Stimulated activated CD8-positive, alpha-beta memory T cell treated with anti-CD3 and anti-CD28 coated beads, Interleukin-2, amount 100 ng/mL, for 48 hours (primary cell): ENCODE measurements at places on chromosomes 7 and 10.
A peak's percentile ranks its signal among the peaks of the same experiment; 100 is the strongest.

DNA sequence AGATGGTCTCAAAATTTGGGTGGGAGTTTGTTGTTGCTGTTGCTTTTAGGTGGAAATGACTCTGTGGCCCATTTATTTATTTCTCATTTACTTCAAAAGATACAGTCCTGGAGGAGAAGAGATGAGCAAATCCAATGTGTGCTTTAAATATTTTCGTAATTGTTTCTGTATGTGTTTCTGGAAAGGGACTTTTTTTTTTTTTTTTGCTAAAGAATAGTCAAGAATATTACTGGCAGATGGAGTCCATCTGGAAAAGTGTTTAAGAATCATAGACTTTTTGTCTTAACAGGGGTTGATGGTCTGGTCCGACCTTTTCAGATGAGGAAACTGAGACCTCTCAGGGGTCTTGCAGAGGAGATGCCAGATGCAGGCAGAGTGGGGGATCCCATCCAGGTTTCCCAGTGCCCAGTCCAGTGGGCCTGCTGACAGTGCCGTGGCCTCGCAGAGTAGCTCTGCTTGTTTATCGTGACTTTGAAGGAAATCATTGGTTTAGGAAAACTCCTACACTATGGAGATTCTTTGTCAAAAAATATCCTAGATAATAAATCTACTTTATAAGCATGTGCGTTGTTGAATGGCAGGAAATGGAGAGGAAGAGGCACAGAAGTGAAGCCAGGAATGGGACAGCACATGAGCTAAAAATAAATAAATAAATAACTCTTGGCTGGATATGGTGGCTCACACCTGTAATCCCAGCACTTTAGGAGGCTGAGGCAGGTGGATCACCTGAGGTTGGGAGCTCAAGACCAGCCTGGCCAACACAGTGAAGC lies 164.3 kb upstream of the SVIL start:
- DNase-seq: no peak

DNA sequence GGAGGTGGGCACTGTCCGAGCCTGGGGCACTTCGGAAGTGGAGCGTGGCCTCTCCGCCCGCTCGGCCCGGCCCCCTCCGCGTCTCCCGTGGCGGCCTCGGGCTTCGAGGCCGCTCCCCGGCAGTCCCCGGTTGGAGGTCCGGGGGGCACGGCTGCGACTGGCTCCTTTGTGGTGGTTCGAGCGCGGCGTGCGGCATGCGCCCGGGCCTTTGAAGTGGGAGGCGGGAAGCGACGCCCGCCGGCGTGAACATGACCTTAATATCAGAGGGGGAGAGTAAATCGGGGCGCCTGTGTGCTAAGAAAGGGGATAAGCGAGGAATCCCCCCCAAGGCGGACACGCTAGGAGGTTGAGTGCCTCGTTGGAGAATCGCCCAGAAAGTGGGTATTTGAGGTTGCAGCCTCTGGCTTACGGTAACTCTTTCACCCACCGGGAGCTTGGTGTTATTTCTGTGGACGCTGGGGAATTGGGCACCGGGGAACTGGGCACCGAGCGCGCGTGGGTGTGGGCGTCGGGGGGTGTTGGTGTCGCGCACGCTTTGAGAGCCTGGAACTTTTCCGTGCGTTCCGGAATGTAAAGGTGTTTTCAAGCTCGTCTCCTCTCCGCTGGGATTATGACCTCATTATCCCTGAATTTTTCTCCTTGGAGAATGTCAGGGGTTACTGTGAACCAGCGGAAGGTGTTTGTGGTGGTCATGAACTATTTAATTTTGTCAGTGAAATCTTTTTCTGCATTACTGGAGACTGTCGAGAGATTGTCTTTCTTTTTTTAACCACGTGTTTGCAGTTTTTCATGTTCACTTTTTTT lies 660 bp downstream of the SUV39H2 start:
- DNase-seq: peak; percentile 28

GRCh38 chr7:47318395-47319182 lies 263.3 kb downstream of the TNS3 start:
- DNase-seq: no peak

DNA sequence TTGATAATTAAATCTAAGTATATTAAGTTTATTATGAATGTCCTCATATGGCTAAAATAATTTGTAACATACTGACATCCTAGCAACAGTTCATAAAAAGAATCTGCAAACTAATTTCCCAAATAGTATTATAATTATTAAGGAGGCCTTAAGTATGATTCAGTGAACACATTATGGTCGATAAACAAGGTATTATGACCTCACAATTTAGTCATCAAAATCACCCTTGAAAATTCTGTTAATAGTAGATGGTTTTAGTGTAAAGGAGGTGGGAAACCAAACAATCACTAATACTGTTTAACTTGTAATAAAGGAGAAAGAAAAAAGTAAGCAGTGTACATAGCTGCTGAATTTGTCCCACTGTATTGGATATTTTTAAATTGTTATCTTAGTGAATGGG lies 2.1 kb downstream of the ETV1 start:
- DNase-seq: no peak

DNA sequence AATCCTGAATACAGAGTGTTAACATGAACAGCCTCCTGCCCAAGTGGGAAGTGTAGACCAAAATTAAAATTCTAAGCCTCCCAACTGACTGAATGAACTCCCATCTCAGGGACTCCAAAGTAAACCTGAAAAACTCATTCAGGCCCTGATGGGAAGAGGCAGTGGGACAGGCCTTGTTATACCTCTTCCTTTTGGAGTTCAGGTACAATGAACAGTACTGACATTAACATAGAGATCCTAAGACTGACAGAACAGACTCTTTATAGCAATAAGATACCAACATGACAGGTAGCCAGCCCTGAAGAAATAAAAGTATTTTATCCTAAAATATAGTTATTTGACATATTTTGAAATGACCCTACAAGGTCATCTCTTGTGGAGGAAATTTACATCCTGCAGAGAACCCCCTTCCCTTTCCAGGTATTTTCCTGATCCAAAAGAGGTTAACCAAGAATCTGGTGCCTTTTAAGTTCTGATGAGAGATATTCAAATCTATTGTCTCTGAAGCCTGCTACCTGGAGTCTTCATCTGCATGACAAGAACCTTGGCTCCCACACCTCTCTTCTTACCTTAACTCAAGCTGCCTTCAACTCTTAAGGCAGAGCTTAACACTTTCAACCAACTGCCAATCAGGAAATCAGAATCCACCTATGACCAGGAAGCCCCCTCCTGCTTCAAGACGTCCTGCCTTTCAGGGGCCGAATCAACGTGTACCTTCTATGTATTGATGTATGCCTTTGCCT lies 103.3 kb upstream of the PFKP start:
- no peak for DNase-seq

- DNase-seq: no peak
Measured at GRCh38 chr10:43731486-43731885, 82.8 kb upstream of the ZNF32 start.

- no peak for DNase-seq
Measured at GRCh38 chr10:128854963-128855362, 612.1 kb upstream of the MGMT start.

DNA sequence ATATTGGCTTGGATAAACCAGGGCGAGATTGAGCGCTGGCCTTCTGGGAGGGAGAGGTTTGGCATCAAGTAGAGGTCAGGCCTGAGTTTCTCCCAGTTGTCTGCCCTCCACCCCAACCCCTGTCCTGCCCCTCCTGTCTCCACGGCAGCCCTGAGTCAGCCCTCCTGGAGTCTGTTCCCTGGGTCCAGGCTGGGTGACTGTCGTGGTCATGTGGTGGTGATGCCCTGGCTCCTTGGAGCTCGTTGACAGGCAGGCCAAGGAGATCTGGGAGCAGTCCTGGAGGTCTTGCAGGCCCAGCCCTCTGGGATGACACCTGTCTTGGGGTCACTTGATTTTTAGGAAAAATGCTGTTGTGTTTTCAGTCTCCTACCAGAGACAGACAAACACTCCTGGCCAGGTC lies 53.6 kb upstream of the PODXL start:
- no peak for DNase-seq

DNA sequence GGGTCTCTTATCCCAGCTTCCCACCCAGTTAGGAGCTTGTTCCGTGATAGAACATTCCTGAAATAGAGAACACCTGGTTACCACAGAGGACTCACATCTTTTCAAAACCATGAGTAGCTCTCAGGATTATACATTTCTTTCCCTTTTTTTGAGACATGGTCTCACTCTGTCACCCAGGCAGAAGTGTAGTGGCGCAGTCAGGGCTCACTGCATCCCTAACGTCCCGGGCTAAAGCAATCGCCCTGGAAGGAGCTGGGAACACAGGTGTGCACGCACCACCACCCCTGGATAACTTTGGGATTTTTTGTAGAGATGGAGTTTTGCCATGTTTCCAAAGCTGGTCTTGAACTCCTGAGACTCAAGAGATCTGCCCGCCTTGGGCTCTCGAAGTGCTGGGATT lies 144.0 kb downstream of the RNF216 start:
- DNase-seq: no peak

- no peak for DNase-seq
Measured at GRCh38 chr10:131553581-131553980, 242.1 kb upstream of the TCERG1L start.

DNA sequence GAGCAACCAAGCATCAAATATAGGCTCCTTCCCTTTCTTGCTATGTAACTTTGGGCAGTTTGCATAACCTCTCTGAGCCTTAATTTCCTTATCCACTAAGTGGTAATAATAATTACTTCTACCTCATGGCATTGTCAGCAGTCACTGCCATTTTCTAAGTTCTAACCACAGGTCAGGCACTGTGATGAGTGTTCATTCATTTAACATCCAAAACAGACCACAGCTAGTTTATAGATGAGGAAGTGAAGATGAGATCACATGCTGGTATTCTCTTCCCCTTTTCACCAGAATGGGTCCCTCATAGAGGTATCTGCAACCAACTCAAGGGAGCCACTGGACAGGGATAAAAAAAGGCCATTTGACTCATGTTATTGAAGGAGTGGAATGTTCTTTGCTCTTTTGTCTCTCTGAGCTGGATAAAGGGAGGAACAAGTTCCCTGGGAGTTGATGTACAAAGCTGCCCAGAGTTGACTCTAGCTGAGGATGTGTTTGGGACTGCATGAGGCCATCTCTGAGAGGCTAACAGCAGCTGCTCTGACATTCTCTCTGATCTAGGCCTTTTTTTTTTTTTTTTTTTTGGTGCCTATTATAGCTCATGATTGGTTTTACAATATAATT lies 65.0 kb downstream of the DNAJC12 start:
- DNase-seq: no peak

- no peak for DNase-seq
Measured at GRCh38 chr7:36575832-36576231, 148.5 kb downstream of the AOAH start.

DNA sequence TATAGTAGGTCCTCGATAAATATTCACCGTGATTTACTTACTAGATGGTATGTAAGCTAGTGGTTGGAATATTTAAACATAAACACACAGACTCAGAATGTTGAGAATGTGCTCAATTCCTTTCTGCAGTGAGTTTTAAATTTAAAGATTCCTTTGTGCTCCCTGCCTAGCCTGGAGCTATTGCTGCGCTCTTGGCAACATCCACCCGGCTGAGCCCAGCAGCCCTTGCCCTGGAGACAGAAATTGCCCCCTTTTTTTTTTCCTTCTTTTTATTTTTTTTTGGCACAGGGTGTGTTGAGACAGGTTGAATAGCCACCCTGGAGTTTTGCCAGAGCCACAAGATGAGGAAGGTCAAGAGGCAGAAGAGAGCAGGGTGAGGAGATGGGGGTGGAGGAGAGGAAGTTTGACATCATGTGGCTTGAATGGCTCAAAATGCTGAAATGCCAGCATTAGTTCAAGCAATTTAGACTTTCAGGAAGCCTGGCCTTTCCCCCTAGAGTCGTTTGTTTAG lies 180.8 kb downstream of the PRKCQ start:
- no peak for DNase-seq

DNA sequence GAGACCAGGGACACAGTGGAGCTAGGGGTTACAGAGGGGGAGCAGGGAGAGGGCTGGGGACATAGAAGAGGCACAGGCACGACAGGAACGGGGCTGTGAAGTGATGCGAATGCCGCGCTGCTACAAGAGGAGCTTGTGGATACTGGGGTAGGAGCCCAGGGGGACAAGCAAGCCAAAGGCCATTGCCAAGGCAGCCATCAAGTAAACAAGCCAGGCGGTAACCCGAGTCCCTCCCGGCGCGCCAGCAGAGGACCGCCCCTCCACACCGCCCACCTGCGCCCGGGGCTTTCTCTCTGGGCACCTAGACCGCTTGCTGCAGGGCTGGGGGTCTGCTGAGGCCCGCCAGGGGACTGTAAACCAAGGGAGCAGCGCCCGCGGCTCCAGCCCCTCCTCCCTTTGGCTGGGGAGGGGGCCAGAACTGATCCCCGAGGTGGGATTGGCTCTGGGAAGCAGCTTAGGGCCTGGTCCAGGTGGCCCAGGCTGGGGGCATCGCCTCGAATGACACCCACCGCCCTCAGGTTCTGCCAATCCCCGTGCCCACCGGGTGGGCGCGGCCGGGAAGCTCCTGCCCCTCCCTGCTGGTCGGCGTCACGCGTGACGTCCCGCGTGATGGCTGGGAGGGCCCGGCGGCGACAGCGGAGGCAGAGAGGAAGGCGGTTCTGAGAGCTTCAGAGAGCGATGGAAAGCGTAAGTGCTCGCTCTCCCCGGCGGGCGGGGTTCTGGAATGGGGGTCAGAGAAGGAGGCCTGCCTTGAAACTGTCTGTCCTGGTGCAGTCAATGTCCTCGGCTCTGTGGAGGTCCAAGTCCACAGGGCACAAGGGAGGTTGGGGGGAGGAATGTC lies 982 bp downstream of the SFXN3 start:
- peak; percentile 57 for DNase-seq

DNA sequence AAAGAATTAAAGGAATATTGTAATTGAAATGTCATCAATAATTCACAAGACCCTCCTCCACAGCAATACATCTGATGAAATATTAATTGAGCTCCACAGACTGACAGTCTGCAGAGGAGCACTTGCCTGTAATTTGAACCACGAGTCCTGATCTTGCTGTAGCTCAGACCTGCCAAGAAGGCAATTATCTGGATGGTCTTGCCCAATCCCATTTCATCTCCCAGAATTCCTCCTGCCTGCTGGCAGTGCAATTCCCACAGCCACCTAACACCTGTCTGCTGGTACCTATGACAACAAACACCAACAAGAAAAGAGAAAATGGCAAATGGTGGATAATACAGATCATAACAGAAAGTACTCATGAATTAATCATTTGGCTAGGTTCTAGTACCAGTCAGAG lies 38.5 kb downstream of the ERCC6 start:
- DNase-seq: no peak

DNA sequence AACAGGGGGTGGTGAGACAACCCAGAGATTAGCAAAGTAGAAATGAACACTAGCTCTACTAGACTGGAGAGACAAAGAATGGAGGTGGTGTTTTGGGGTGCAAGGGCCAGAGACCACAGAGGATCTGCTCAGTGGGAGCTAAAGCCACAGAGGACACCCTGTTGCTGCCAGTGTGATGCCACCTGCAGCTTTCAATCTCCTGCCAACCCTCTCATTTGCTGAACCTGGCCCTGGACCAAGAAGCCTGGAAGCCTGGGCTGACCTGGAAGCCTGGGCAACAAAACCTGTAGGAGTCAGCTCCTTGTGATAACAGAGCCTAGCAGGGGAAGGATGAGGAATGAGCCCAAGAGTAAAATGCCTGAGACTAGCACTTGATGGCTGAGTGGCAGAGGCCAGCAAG lies 81.1 kb upstream of the ADO start:
- no peak for DNase-seq

- DNase-seq: no peak
Measured at GRCh38 chr10:119503821-119504220, 38.7 kb downstream of the RGS10 start.
